ENCODE measurements at places on chromosomes 2 and 18.

GRCh38 chr2:200479692-200480265 is 30.1 kb downstream of the KCTD18 start:
- DNase-seq, result no peak

DNA sequence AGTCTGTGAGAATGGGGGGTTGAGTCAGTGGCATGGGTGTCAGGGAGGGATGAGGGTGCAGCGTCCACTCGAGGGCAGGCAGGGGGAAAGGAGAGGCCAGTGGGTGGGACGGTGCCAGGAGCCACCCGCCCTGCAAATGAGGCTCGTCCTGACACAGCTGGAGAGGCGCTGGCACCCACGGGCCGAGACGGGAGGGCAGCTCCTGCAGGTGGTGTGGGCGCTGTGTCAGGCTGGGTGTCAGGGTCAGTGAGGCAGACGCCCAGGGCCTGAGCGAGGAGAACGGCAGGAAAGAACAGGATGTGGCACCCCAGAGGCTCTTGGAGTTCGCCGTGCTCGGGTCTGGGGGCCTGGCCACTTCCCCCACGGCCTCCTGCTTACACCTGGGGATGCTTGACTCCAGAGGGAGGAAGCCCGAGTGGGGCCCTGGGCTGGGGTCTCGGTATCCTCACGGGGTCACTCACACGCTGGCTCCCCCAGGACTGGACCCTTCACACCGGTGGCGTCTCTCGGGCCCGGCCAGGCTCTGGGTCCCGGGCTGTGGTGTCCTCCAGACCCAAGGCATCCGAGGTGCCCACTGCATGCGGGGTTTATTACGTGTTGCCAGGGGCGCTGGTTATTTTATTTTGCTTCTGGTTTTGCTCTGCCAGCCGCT is 130.5 kb upstream of the CTDP1 start:
- no peak for DNase-seq

DNA sequence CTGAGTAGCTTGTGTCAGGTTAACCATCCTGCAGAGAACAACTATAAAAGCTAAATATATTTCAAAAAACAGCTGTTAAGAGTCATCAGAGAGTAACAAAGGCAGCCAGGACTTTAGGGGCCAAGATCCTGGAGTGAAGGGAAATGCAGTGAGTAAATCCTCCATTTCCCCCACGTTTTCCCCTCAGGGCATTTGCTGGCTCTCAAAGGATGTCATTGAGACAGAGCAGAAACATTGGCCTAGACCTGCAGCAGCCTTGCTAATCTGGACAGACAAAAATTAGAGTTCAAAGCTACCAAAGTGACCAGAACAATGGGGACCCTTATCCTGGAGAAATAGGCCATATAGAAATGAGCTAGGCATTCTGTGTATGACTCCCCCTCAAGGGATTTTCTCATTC is 21.1 kb upstream of the KLHL29 start:
- DNase-seq, result no peak

GRCh38 chr2:161136696-161137324 is 23.4 kb upstream of the TANK start:
- DNase-seq, result peak; percentile 15

GRCh38 chr2:221097568-221097915 is 474.6 kb downstream of the EPHA4 start:
- DNase-seq, result no peak

DNA sequence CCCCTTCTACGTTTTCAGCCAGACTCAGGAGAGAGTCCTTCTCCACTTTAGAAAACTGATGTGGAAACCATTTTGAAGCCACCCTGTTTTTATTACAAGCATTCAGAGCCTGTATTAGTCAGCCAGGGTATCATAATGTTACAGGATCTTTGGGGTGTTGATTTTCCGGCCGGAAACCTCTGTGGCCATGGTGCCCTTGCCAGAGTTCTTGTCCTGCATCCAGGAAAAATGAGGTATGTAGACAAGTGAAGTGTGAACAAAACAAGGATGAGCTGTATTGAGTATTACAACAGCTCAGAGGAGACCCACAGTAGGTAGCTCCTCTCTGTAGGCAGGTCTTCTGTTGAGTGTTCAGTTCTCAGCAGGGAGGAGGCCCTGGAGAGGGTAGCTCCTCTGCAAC is 241.0 kb upstream of the COPS8 start:
- no peak for DNase-seq

DNA sequence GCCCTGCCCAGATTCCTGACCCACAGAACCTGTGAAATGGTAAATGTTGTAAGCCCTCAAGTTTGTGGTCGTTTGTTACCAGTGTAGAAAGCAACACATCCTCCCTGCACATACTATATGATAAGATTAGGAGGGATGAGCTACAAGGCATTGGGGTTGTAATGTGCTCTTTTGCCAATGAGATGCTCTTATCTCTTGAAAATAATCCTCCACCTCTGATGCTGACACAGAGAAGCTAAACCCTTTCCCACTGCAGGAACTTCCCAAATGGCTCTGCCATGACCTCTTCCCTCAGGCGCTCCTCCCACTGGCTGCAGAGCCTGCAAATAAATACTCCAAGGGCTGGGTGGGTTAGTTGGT is 23.5 kb downstream of the CDC42EP3 start:
- no peak for DNase-seq

DNA sequence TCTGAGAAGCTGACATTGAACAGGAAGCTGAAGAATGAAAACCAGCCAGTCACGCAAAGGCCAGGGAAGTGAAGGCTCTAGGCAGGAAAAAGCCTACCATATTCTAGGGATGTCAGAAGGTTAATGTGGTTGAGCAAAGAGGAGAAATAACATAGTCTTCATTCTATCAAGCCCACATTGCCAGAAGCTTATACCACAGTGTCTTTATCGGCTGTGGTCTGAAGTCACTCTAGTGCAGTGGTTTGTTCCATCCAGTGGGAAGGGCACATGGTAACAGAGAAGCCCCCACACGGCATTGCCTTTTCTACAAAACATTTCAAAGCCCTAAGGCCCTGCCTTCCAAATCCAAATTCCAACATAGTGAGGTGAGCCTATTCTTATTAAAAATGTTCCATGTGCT is 311.3 kb downstream of the TNS1 start:
- DNase-seq, result no peak

- DNase-seq, result no peak
Measured at GRCh38 chr2:115364093-115364492, 921.7 kb downstream of the DPP10 start.

DNA sequence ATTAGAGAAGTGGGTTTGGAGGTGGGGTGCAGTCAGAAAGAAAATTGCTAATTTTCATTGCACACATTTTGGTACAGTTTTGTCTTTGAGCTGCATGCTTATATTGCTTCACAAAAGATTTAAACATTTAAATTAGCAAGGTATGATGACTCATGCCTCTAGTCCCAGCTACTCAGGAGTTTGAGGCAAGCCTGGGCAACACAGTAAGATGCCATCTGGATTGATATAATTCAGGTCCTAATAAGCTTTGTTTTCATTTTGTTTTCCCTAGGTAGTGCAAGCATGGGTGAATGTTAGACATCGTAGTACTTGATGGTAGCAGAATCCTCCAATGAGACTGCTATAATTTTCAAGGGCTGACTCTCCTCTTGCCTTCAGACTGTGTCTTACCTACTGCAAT is 396.7 kb upstream of the RGPD4 start:
- DNase-seq, result no peak

- no peak for DNase-seq
Measured at GRCh38 chr18:24209558-24209957, 70.7 kb downstream of the CABYR start.

DNA sequence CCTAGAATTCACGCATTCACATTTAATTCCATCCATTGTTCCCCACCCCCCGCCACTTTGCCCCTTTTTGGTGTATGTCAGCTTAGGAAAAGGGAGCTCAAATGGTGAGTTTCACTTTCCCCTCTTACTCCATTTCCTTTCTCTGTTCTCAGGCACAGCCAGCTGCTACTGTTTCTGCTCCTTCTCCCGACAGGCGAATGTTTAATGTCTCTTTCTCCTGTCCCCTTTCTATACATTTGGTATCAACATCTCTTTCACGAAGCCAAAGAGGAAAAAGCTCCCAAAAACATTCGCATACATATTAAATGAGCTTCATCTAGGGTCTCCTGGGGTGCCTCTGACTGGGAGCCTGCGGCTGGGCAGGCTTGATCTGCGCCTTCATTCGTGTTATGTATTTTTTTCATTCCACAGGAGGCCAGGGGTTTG is 124.2 kb upstream of the SATB2 start:
- DNase-seq, result no peak

- no peak for DNase-seq
Measured at GRCh38 chr2:178819147-178819875, 12.1 kb upstream of the TTN start.

DNA sequence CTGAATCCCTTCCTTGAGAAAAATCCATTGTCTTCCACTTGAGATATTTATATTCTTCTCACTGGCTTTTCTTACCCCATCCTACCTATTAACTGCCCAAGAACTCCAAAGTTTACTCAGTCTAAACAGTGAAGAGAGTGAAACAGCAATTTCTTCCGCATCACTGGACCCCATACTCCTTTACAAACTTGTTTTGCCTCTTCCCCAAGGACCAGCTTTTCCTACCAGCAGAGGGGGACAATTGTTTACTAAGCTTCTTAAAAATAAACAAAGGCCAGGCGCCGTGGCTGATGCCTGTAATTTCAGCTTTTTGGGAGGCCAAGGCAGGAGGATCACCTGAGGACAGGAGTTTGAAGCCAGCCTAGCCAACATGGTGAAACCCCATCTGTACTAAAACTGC is 52.0 kb downstream of the LRATD1 start:
- no peak for DNase-seq

DNA sequence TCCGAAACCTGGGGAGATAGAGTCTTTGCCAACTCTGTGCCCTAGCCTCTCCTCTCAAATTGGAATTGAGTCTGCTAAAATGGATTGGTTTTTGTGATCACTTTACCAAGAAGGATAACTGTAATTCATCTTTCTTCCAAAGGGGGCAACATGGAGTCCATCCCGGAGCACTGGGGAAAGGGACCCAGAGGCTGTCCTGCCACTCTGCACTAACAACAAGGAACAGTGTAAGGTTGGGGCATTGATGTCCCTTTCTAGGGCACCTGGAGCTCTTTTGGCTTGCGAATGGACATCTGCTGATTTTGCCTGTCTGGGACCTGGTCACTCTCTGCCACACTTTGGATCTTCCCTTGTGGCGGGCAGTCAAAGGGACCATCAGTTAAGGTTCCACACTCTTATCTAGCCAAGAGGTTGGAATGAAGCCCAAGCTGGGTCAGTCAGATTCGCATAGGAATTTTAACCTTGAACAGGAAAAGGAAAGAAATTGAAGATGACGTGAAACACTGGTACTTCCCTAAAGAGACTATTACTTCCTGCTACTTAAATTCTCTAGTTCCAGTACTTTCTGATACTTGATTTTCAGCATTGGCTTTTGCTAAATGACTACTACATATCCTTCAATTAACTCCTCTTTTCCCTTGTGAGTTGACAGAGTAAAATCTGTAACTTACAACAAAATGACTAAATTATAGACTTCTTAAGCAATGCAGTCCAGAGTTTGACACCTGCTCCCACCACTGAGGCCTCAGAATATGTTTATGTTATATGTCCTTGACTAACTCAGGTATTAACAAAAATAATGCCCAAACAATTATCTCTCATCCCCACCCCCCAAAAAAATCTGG is 64.7 kb upstream of the KLF7 start:
- DNase-seq, result no peak

DNA sequence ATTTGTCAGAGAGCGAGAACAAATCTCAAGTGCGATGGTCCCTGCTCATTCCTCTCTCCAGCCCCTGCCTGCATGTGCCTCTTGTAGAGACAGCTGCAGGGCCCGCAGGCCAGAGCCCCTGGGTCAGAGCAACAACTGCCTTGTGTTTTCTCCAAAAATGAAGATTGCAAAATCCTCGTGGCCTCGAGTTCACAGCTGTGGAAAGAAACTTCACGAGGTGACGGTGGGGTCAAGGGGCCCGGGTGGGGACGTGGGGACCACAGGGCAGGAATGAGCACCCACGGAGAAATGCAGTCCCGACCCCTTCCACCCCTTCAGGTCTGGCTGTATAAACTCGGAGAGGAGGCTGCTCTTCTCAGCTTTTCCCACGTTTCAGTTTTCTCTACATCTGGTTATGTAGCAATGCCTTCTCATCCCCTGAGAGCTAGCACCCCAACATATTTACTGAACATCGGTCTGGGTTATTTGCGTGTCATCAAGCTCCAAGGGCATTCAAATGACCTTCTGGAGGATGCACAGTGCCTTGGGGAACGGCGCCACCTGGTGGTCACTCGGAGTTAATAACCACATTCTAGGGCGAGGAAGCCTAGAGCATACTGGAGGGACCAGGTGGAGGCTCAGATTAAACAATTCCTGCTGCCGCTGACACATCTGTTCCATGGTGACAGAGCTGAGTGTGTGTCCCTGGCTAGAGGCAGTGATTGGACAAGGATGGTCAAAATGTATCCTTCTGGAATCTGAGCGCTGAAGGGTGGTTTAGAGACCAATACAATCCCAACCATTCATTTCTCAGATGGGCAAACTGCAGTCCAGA is 91.4 kb upstream of the CYRIA start:
- DNase-seq, result peak; percentile 68

DNA sequence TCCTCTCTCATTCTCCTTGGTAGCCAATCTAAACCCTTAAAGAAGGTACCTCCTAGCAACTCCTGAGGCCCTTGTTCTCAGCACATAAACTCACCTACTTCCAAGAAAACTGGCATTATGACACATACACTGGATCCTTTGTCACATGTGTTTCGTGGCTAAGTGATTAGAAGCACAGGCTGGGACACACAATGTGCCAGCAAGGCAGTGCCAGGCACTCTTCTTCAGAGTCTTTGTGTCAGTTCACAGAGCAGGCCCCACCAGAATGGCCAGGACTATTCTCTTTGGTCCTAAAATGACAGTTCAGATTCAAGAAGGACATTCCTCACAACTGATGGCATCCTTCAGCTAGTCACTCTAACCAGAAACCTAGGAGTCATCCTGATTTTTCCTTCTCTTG is 40.3 kb downstream of the SMC6 start:
- DNase-seq, result no peak

- DNase-seq, result no peak
Measured at GRCh38 chr2:37973615-37974353, 48.7 kb downstream of the RMDN2 start.

DNA sequence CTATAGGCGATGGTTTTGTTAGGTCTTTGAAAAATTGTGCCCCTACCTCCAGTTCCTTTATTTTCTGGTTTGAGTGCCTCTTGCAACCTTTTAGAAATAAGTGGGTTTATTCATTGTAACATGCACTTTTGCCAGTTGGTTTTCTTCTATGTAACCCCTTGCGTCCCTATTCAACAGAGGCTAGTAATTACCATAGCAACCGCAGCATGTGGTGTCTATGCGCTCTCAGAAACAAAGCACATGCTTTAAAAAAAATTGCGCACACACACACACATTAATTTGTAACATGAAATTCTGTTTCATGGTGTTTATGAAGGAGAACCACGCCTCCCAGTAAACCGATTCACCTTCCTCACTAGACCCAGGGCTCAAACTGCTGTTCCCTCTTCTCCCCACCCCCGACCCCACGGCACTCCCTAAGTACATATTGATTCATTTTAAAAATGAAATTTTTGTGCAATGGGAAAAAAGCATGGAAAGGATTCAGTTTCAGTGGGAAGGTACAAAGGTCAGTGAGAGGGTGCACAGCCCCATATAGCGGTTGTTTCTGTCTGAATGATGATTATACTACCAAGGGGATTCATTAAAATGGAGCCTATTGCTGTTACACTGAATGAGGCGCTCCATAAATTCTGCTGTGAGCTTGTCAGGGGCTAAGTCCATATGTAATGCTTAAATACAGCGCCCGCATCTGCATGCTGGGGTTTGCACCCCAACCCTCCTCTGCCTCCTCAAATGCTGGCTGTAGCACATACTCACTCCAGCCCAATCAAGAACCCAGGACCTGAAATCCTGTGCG is 206.9 kb downstream of the ICOS start:
- DNase-seq, result no peak

- DNase-seq, result no peak
Measured at GRCh38 chr2:150088538-150088937, 398.9 kb downstream of the RND3 start.
